ENCODE measurements at places on chromosomes 3 and 15.
A peak's percentile ranks its signal among the peaks of the same experiment; 100 is the strongest.

DNA sequence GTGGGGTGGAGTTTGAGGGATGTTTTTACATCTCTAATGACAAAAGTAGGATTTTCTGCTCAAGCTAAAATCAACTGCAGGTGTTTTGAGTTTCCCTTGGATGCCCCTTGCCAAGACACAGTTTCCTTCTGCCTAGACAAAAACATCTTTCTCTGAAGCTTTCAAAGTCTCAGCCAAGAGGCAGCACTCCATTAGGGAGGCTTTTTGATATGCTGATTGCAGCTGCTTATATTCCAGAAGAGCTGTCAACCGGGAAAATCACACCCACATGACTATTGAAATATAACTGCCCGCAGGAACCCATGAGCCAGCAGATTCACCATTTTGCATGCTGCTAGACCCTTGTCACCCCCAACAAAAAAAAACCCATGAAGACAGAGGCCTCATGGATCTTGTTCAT lies 27.5 kb upstream of the ZNF148 start:
- DNase-seq: no peak

DNA sequence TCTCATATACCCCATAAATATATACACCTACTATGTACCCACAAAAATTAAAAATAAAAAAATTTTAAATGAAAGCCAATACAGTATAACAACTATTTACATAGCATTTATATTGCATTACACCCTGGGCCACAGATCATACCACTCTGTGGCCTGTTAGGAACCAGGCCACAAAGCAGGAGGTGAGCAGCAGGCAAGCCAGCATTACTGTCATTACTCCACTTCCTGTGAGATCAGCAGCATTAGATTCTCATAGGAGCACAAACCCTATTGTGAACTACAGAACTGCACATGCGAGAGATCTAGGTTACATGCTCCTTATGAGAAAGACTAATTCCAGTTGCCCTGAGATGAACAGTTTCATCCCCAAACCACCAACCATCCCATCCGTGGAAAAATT lies 17.4 kb downstream of the FILIP1L start:
- no peak for DNase-seq

DNA sequence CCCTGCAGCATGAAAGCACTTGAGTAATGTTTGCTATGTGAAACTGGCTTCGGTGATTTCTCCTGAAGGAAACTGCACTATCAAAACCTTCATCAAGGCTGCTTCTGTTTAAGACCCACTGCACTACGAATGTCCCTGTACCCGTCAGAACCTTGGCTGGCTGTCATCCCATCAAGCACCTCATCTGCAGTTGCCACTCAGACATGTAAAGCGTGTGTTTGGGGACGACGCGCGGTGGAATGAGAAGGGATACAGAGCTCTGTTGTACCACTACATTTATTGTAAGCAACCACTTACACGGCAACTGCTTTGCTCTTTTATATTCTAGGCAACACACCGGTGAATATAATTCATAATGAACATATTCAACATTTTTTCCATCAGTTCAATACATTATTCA lies 147.6 kb downstream of the TIGIT start:
- no peak for DNase-seq

- DNase-seq: peak; percentile 33
Observed at GRCh38 chr3:4492208-4493013, 737 bp upstream of the ITPR1 start.

DNA sequence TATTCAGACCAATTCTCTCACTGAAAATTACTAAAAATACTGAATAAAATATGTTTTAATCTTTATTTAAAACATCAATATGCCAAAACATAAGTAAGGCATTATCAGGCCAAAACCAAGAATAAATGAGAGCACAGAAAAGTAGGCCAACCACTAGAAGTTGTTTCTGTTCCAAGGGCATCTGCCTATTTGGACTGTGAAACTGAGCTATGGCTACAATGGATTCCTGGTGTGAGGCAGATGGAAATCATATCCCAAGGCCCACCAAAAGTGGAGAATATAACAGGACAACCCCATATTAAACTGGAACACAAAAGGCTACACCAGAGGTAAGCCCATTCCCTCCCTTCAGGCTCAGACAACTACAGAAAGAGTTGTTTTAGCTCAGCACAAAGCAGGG lies 302.8 kb upstream of the IL12A start:
- no peak for DNase-seq

- no peak for DNase-seq
Observed at GRCh38 chr15:90106522-90107117, 4.4 kb upstream of the IDH2 start.

DNA sequence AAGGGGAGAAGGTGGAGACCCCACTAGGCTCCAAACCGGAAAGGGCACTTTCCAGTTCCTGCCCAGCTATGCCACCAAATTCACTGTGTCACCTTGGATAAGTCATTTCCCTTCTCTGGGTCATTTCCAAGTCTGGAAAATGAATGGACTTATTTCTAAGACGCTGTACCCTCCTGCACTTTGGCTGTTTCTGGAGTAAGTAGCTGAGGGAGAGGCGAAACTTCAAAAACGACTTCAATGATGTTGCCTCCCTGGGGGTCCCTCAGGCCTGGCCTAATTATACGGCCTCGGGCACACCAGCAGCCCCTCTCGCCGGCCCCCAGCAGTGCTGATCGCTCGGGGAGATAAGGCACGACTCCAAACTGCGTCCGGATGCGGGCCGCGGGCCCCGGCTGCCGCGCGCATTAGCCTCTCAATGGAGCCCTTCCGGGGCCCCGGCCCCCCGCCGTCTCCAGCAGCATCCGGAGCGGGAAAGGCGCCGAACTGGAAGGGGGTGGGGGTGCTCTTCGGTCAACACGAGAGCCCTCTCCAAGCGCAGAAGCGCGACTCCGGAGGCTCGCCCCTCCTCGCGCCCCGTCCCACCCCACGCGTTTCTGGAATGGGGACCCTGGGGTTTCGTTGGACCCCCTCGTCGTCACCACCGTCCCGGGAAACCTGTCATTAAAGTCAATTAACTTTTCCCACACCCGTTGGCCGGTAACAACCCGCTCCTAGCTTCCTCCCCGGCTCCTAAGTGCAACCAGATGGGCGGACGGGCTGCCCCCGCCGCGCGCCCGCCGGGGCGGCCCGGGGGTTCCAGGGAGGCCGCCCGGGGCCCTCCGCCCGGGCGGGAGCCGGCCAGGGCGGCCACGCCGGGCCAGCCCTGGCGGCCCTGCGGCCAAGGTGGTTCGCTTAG lies 4.8 kb downstream of the HES1 start:
- DNase-seq: peak; percentile 33

DNA sequence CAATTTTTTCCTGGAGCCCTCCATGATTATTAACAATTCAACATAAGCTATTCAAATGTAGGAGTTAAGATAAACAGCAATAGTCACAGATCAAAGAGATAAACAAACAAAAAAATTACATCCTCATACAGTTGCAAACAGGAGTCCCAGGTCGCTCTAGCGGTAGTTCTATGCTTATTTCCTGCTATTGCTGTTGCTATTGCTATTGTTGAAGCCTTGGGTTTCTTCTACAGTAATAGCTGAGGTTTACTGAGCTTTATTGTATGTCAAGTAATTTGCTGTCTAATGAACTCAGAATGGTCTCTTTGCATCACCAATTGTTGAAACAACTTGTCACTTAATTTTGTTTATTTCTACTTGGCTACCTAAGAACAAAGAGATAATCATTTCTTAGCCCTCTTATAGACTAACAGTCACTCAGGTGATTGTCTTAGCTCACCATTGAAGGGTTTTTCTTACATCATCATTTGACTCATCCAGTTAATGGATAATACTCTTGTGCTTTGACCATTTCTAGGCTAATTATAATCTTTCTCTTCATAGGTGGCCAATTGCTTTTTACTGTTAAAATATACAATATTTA lies 654.6 kb downstream of the MECOM start:
- DNase-seq: no peak

GRCh38 chr15:98240303-98240702 lies 279.8 kb downstream of the ARRDC4 start:
- DNase-seq: no peak

GRCh38 chr3:154310840-154311239 lies 13.4 kb downstream of the DHX36 start:
- no peak for DNase-seq
